MCF 10A (cell line): ENCODE measurements at places on chromosomes 1 and 21. TPM values are rescaled to one million over a fixed set of nuclear protein-coding genes. Genes with fewer than 3 reads are reported as not detected.

DNA sequence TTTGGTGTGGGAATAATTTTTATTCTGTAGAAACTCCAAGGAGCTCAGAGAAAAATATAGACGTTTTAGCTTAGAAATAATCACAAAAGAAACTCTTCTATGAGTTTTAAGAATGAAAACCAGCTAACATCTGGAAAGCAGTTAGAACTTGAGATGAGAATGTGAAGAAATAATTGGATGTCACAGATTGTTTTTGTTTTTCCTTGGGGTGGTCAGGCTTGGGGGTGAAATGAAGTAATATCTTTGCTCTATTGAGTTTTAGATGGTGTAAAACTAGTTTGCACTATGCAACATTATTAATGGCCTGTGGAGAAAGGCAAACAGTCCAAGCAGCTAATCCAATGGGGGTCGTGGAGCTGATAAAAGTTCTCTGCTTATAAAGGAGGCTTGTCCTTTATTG lies 101.2 kb downstream of the FMN2 start:
- no peak for DNase-seq

- DNase-seq: no peak
Observed at GRCh38 chr1:173356191-173356762, 120.9 kb upstream of the PRDX6 start.

GRCh38 chr1:156118177-156118868 lies 3.8 kb downstream of the LMNA start:
- DNase-seq: peak; percentile 75

DNA sequence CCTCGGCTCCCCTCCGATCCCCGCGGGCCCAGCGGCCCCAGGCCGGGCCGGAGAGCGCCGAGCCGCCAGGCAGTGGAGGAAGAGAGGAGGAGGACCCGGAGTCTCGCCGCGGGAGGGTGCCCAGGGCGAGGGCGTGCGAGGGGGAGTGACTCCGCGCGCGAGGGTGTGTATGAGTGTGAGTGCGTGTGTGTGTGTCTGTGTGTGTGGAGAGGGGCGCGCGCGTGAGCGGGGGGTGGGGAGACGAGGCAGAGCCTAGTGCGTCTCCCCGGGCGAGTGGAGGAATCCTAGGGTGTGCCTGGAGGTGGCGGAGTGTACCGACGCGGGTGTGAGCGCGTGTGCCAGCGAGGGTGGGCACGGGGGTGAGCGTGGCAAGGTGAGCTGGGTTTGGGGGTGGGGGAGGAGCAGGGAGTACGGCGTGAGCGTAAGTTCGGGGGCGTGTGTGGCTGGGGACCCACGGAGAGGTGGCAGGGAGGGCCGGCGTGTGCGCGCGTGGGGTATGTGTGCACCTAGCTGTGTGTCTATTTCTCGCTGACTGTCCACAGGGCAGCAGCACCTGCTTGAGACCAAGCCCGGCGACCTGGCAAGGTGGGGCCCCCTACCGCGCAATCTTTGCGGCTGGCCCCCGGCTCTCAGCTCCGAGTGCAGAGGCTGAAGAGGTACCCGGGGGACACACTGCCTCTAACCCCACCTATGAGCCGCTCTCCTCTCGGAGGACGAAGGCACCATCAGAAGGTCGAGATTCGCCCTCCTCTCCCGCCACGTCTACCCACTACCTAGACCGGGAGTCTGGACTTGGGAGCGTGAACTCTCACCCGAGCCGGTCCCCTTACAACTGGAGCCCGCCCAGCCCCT lies 784 bp upstream of the KCND3 start:
- DNase-seq: no peak

GRCh38 chr1:211684791-211685190 lies 9.4 kb upstream of the NEK2 start:
- no peak for DNase-seq

DNA sequence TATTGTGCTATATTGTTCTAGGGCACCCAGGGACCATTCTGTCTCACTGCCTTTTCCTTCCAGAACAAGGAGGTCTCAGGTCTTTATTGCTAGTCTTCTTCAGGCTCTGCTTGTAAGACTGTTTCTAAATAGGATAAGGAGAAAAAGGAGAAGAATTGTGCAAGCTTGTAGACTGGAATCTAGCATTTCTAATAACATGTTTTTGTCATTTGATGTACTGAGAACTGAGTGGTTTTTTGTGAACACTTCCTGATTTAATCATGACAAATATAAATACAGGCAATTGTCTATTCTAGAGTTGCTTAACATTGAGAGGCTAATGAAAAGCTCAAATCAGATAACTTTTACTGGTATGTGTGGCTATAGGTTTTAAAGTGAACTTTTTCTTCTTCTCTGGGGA lies 77.6 kb downstream of the CLIC4 start:
- no peak for DNase-seq

GRCh38 chr1:10575616-10576015 lies 100.9 kb downstream of the PEX14 start:
- peak; percentile 16 for DNase-seq

DNA sequence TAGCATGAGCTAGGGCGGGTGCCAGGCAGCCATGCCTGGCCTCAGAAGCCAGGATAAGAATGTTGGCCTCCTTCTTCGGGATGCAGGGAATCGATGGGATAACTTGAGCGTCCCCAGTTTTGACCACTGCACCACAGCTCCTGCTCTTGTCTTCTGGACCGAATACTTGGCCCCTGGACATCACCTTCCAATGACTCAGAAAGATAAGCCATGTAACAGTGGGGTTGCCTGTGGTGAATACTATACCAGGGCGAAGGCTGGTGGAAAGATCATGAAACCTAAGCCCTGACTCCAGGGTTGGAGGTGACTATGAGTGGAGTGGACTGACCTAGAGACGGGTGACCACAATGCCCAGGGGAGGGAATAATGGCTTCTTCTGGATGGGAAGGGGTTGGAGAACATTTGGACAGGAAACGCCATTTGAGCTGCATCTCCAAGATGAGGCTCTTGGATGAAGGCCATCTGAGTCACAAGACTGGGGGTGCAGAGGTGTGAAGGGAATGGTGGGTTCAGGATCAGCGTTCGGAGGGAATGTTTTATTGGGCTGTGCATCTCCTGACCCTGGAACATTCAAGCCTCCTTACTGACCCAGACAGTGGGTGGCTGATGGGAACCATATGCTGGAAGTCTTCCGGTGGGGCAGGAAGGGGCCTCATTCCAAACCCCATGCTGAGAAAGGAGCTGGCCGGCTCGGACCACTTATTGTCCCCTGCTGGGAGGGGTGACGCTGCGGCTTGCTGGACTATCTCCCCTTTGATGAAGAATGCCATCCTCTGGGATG lies 18.5 kb upstream of the KCNE2 start:
- no peak for DNase-seq

GRCh38 chr1:87134061-87134460 lies 194.6 kb upstream of the LMO4 start:
- no peak for DNase-seq

The USH2A gene
- total RNA-seq: not detected in 2 replicates

The OR2T11 gene
- not detected in 2 replicates for total RNA-seq

The SH3BGR gene
- 11.3 and 15.9 TPM in 2 replicates for total RNA-seq

The HLX gene
- 2.1 and 2.3 TPM in 2 replicates for total RNA-seq

The DMBX1 gene
- total RNA-seq: not detected in 2 replicates

The ORC1 gene
- 1.8 and 2.7 TPM in 2 replicates for total RNA-seq

The KRTAP11-1 gene
- total RNA-seq: not detected in 2 replicates
